EH (cell line): ENCODE measurements at places on chromosomes 16 and 17.

DNA sequence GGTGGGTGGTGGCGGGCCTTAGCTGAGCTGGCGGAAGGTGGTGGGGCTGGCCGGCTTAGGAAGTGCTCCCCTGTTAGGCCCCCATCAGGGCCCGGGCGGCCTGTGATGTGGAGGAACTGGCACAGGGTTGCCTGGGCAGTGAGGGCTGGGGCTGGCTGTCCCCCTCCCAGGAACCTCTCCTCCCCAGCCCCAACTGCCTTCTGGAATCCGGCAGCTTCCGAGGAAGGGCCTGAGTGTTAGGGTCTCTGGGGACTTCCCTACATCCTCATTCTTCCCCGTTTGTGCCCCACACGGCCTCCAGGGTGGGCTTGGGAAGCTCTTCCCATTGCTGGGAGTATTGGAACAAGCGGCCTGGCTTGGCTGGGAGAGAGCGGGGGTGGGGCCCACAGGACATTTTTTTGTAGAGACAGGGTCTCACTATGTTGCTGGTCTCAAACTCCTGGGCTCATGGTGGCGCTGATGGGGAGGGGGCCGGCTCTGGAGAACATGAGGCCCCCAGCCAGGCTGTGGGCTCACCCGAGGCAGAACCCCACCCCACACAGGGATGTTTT is 89.9 kb upstream of the CIBAR2 start:
- no peak for DNase-seq

DNA sequence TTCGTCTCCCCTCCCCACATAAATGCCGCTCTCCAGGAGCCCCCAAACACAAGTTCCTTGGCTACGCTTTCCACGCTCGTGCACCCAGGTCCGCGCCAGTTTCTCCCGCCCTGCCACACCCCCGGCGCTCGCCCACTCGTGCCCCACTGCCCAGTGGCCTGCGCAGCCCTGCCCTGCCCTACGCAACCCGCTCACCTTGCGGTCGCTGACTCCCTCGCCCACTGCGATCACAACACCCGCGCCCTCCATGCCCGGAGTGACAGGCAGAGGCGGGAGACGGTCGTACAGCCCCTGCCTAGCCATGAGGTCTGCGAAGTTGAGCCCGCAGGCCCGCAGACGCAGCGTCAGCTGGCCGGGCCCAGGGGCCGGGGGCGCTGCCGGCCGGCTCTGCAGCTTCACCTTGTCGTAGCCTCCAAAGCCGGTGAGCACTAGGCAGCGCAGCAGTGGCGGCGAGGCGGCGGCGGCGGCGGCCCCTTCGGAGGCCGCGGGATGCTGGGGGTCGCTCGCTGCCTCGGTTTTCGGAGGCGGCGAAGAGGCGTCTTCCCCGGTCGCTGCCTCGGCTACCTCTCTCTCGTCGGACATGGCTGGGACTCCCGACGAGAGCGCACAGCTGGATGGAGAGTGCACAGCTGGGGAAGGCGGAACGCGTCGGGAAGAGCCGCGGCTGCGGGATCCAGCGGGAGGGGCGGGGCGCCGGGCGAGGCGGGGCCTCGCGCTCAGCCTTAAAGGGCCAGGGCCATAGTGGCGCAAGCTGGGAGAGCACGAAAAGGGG is at the start of gene VAT1:
Gene VAT1 (minus strand): TSS at position 645 of the 772 bp plus-strand sequence. CDS start 63 bp downstream, at position 582.
- DNase-seq: peak; percentile 76

- peak; percentile 35 for DNase-seq
Observed at GRCh38 chr17:38705803-38706504, 881 bp downstream of the MLLT6 start.

GRCh38 chr17:17971431-17972125 is 622 bp downstream of the TOM1L2 start:
- peak; percentile 45 for DNase-seq

DNA sequence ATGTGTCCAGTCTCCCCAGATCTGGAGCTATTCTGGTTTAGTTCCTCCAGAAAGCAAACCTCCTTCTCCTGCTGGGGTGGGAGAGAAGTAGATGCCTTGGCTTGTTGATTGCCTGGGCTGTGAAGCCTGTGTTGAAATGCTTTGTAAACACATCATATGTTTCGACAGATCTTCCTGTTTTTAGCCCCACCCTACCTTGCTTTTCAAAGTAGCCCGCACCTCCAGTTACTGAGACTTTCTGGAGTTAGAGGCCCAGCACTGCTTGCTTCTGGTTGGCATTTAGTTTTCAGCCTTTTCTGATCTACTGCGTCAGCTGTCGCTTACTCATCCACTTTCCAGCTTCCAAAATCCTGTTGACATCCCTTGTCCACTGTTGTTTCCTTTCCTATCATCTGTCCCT is 17.9 kb upstream of the NDEL1 start:
- DNase-seq: no peak

GRCh38 chr17:15267996-15268395 is 2.9 kb upstream of the PMP22 start:
- DNase-seq: no peak

DNA sequence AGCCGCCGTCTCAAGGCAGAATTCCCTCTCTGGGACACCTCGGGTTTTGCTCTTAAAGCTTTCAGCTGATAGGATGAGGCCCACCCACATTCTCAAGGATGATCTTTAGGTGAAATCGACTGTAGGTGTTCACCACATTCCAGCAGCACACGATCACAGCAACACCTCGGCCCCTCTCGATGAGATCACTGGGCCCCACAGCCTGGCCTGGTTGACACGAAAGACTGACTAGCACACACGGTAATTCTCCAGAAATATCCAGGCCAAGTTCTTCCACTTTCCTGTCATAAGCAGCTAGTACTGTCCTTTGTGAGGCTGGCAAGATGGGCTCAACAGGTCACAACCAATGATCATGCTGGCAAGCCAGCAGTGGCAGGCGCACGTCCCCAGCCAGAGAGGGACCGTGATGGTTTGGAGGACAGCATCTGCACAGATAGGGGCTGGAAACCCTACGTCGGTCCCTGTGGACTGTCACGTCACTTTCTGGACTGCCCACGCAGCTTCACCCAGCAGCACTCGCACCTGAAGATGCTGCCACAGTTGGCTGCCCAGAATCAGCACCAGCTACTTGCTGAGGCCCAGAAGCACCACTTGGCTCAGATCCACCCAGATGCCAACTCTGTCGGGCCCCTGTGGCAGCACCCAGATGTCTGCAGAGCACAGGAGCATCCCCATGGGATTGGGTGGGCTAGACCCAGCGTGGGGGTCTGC is 17.4 kb downstream of the TMC6 start:
- DNase-seq: no peak

DNA sequence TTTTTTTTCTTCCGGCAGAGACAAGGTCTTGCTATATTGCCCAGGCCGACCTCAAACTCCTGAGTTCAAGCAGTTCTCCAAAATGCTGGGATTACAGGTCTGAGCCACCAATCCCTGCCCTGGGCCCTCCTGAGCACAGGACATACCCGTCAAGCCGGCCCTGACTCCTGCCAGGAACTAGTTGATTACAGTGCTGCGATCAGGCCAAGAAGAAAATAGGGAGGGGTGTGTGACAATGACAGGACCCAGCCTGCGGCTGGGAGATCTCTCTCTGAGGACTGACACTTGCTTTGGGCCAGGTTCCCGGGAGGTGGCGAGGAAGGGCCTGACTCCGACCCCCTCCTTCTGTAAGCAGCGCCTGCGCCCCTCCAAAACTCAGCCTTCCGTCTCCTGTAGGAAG is 276.6 kb downstream of the MRTFB start:
- DNase-seq: no peak

DNA sequence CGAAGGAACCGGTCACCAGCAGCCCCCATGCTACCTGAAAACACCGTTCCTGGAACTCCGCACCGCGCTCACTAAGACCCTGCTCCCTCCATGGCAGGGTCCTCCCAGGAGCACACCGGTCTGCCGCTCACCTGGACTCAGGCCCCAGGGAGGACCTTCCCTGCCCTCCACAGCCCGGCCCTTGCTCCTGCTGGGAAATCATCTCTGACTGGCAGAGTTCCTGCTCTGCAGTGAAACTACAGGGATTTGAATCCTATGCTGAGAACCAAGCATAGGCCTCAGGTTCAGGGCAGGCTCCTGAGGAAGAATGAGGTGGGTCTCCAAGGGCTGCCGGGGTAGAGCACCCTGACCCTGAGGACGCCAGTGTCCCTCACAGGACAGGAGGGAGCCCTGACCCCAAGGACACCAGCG is 88.5 kb downstream of the KCNJ12 start:
- DNase-seq: no peak

DNA sequence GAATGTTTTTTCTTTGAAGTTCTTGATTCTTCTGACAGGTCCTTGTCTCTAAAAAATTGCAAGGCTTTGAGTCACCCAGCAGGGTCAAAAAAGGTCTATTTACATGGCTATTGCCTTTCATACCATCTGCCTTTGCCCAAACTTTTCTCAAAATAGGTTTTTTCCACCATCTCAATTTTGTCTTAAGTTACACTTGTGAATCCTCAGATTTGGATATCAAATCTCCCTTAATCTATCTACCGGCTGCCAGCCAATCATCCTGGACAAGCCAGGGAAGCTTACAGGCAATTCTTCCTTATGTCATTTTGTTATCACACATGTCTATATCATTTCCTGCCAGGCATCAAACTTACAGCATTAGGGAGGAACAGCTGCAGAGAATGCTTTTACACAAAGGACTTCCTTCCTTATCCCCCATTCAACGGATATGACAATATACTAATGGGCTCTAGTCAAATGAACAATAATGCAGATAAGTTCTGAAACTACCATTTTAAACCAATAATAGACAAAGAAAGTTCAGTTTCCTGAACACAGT is 104.1 kb upstream of the CORO6 start:
- DNase-seq: peak; percentile 45

GRCh38 chr17:50107790-50108414 is 12.8 kb downstream of the PDK2 start:
- peak; percentile 64 for DNase-seq

- DNase-seq: peak; percentile 65
Observed at GRCh38 chr16:78122774-78123315, 23.4 kb downstream of the WWOX start.

DNA sequence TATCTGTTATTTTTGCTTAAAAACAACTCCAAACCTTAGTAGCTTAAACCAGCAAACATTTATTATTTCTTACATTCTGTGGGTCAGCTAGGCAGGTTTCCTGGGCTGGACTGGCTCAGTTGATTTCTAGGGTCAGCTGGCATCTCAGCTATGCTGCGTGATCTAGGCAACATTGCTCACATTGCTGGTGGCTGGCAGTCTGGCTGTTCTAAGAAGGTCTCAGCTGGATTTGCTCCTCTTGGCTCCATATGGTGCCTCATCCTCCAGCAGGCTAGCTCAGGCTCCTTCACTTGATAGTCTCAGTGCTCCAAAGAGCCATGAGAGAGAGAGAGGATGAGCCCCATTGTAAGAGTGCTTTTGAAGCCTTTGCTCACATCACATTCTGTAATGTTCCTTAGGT is 470.6 kb upstream of the CDH5 start:
- peak; percentile 22 for DNase-seq

- DNase-seq: no peak
Observed at GRCh38 chr16:49278567-49278827, 3.1 kb downstream of the CBLN1 start.

- DNase-seq: peak; percentile 61
Observed at GRCh38 chr17:66715745-66716156, 119.2 kb upstream of the CACNG5 start.

DNA sequence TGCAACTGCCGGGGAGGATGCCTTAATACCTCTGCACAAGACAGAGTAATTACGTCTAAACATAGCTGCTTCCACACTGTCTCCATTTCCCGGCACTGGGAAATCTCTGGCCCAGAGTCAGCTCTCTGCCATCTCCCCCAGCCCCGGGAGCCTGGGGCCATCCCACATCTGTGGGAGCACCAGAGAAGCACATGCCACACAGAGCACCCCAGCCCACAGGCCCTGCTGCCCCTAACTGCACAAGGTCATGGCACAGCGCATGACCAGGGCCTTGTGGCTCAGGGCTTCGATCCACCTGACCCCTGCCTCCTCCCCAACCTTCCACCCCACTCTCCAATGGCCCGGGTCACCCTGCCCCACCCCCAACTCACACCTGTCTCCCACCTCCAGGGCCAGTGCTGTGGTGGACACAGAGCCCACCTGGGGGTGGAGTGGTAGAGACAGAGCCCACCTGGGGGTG is 36.6 kb upstream of the RBFOX3 start:
- DNase-seq: no peak

DNA sequence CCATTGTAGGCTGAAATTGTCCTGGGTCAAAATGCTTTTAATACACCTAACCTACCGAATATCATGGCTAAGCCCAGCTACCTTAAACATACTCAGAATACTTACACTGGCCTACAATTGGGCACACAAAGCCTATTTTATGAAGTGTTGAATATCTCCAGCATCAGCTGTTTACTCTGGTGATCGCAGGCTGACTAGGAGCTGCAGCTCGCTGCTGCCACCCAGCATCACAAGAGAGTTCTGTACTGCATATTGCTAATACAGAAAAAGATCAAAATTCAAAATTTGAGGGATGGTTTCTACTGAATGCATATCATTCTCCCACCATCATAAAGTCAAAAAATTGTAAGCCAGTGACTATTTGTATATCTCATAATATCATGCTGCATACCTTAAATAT is 55.3 kb downstream of the ULK2 start:
- peak; percentile 37 for DNase-seq

DNA sequence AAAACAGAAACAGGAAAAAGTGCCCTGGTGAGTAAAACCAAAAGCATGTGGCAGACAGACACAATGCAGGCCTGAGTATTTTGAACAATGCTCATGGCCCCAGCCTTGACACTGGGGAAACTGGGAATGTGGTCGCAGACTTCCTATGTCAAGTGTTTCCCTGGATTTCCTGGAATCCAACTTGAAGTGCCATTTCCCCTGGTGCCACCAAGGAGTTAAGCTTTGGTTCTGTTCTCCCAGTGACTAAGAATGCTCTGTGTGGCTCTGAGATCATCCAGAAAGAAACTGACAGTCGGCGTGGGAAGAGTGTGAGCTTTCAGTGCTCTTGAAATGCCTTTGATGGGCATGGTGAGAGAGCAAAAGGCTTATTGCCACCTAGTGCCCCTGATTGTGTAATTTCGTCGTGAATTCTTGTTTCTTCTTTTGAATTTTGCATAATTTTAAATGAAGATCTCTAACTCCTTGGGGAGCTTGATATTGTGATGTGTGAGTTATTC is 96.0 kb downstream of the YPEL2 start:
- DNase-seq: peak; percentile 92
